ENCODE measurements at places on chromosomes 4 and X. TPM values are rescaled to one million over a fixed set of nuclear protein-coding genes. Genes with fewer than 3 reads are reported as not detected.

Gene MAGT1
- total RNA-seq, result 85.1 TPM

Gene KCND1
- total RNA-seq, result 1.6 TPM

Gene ASB9
- total RNA-seq, result 2.0 TPM

Gene IL21
- not detected for total RNA-seq

Gene USP51
- total RNA-seq, result 9.4 TPM

DNA sequence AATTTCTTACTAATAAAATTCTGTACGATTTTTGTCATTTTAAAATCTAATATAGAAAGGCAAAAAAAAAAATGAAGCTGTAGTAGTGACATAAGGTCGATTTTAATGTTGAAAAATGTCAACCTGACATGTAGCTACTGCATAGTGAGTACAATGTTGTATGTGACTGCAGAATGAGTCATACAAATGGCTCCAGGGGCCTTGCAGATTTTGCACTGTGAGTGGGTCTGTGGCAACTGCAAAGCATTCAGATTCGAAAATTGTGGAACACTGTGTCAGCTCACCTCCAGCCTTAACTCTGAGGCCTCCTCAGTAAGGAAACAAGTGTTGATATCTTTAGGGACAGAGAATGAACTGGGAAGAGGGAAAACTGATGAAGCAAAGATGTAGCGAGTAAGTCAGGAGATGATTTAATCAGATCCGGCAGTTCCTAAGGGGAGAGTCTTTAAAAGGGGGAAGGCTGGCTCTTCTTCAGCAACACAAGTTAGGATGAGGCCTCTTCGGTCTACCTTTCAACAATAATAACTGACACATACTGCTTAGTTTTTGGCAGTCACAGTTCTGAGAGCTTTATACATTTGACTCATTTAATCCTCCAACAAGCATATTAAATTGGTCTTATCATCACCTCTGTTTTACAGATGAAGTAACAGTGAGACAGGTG, 24.9 kb downstream of the TKTL2 start:
- no peaks in the 10 kb centered on the region for H3K36me3 ChIP-seq
- DNase-seq, result no peak
- H3K4me3 ChIP-seq, result no peak overlapping the region
- H3K4me1 ChIP-seq, result no peaks in the 10 kb centered on the region
- no peaks in the 10 kb centered on the region for H3K27me3 ChIP-seq

- H3K4me3 ChIP-seq, result no peak overlapping the region
- no peaks in the 10 kb centered on the region for H3K4me1 ChIP-seq
- DNase-seq, result no peak
- no peak overlapping the region for H3K27ac ChIP-seq
- H3K27me3 ChIP-seq, result no peaks in the 10 kb centered on the region
Observed at GRCh38 chr4:8920969-8921368, 49.3 kb upstream of the HMX1 start.

DNA sequence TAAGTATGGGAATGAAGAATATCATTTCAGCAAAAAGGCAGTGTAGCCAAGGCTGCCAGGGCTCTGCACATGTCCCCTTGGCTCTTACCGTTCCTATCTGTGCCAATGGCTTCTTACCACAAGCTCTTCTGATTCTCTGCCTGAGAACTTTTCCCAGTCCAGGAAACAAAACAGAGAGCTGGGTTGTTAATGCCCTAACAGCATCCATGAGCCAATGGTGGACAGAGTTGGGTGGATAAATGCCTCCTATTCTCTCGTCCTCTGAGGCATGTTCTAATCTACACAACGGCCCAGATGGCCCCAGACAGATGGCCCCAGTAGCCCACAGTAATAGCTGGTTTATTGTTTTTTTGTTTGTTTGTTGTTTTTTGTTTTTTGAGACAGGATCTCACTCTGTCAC, 28.0 kb downstream of the SCD5 start:
- no peaks in the 10 kb centered on the region for H3K27me3 ChIP-seq
- H3K4me3 ChIP-seq, result no peak overlapping the region
- no peaks in the 10 kb centered on the region for H3K36me3 ChIP-seq
- H3K27ac ChIP-seq, result no peak overlapping the region
- H3K4me1 ChIP-seq, result peaks cover 11% of the 10 kb centered on the region

DNA sequence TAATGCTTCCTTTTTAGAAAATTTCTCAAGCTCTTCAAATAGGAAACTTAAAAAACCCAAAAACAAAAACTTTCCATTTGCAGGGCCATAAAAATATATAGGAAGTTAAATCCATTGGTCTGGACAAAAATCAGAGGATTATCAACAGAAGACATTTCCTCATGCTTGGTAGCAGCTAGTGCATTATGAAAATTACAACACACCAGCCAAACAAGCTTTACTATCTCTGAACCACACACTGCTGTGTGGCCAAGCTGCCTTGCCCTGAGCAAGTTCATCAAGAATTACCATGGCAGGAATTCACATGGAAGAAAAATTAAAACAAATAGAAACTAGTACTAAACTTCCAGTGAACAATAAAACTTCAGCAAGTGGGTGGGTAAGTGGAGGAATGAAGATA, 3.6 kb downstream of the USP46 start:
- no peak overlapping the region for H3K27ac ChIP-seq
- no peak for DNase-seq
- no peak overlapping the region for H3K4me3 ChIP-seq
- H3K27me3 ChIP-seq, result no peaks in the 10 kb centered on the region
- H3K36me3 ChIP-seq, result no peaks in the 10 kb centered on the region
- peaks cover 10% of the 10 kb centered on the region for H3K4me1 ChIP-seq

DNA sequence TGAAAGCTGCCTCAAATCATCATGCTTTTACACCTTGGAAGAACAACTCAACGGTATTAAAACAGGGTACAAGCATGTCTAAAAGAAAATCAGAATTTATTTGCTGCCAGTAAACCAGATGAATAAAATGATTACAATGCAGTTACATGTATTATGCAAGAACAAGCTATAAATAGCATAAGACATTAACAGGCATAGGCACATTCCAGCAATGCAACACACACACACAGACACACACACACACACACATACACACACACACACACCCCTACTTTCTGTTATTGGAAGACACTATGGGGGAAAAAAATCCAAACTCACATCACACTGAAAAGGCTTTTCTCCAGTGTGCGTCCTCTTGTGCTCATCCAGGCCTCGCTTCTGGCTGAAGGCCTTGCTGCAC, 212.5 kb downstream of the PRDM5 start:
- DNase-seq, result no peak
- no peaks in the 10 kb centered on the region for H3K27me3 ChIP-seq
- H3K27ac ChIP-seq, result no peak overlapping the region

- H3K27me3 ChIP-seq, result no peaks in the 10 kb centered on the region
- no peaks in the 10 kb centered on the region for H3K36me3 ChIP-seq
- H3K27ac ChIP-seq, result no peak overlapping the region
- no peaks in the 10 kb centered on the region for H3K4me1 ChIP-seq
Observed at GRCh38 chr4:146029147-146029546, 90.5 kb upstream of the ZNF827 start.

All from thyroid gland (tissue), 4 donors.